ENCODE measurements at places on chromosomes 7 and 10.

- DNase-seq, result no peak
These were observed 46.6 kb downstream of the PWWP2B start for GRCh38 chr10:132443605-132443982.

DNA sequence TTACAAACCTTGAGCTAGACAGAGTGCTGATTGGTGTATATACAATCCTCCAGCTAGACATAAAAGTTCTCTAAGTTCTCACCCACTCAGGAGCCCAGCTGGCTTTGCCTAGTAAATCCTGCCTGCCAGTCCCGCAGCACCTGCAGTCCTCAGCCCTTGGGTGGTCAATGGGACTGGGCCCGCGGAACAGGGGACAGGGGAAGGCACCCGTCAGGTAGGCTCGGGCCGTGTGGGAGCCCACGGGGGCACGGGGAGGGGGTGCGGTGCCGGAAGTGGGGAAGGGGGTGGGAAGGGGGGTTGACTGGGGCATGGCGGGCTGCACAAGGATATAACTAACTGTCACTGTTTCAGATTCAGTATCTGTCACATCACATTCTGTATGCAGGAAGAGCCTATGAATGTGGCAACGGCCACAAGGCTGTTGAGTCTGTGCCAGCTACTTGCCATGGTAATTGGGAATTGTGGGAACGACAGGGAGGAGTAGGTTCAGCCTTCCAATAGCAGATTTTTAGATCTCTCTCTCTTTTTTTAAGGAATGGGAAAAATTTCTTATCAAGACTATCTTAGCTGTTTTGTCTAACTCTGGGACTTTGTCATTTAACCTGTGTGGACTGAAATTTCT lies 205.1 kb upstream of the PLPP4 start:
- DNase-seq, result no peak

GRCh38 chr7:2530071-2530987 lies 10.8 kb downstream of the LFNG start:
- no peak for DNase-seq

- no peak for DNase-seq
These were observed 21.8 kb downstream of the ASZ1 start for GRCh38 chr7:117405519-117405918.

- no peak for DNase-seq
These were observed 31.1 kb downstream of the SLC26A4 start for GRCh38 chr7:107691716-107692115.

DNA sequence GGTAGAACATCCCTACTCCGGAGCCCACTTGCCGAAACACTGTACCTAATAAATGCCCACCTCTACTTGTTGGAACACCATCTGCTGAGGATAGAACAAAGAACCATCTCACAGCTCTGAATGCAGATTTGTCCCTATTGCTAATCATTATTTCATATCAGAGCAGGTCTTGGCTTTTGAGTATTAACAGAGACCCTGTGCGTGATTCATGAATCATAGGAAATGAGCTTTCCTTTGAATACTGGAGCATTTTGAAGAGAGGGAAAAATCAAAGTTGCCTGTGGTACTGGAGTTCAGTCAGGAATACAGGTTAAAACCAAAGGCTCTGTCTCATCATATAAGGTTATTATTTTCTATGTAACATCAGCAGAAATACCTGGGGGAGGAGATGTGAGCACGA lies 1132.3 kb downstream of the XPNPEP1 start:
- DNase-seq, result no peak

- DNase-seq, result no peak
These were observed 656.8 kb upstream of the ANKRD30A start for GRCh38 chr10:36468620-36469019.

- DNase-seq, result no peak
These were observed 108.3 kb upstream of the SH2B2 start for GRCh38 chr7:102178410-102178809.

- DNase-seq, result no peak
These were observed 23.9 kb upstream of the ZNF107 start for GRCh38 chr7:64642046-64642445.

- DNase-seq, result no peak
These were observed 47.5 kb downstream of the BRAF start for GRCh38 chr7:140877249-140877524.

- no peak for DNase-seq
These were observed 198.0 kb downstream of the CAMK1D start for GRCh38 chr10:12547301-12547771.

- DNase-seq, result no peak
These were observed 536.6 kb upstream of the GALNT17 start for GRCh38 chr7:70595370-70595754.

GRCh38 chr10:99673492-99673891 lies 14.2 kb downstream of the ENTPD7 start:
- no peak for DNase-seq

GRCh38 chr10:97849687-97850402 lies at the start of gene GOLGA7B:
Gene GOLGA7B, plus strand, starts transcription at chr10:97849843. Its CDS starts 461 bp downstream, at chr10:97850304.
- DNase-seq, result no peak

GRCh38 chr10:28873540-28873939 lies 196.2 kb downstream of the BAMBI start:
- DNase-seq, result no peak

GRCh38 chr10:47060356-47060755 lies 149.1 kb downstream of the PTPN20 start:
- DNase-seq, result no peak

GRCh38 chr10:13247246-13247645 lies 13.1 kb upstream of the UCMA start:
- DNase-seq, result no peak

DNA sequence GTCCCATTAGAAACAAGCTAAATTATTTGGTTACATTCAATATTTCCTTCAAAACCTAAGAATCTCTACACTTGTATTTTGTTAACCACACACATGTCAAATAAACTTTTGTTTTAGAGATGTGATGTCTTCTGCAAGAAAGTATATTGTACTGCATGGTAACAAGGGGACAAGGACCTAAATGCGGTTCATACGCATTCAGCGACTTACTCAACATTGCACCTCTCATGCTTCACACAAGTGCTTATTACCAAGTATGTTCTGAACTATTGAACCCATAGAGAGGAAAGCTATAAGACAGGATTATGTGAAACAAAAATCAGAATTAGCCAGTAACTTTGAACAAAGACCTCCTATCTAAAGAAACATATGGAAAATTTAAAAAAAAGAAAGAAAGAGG lies 68.3 kb downstream of the CREB5 start:
- DNase-seq, result no peak

DNA sequence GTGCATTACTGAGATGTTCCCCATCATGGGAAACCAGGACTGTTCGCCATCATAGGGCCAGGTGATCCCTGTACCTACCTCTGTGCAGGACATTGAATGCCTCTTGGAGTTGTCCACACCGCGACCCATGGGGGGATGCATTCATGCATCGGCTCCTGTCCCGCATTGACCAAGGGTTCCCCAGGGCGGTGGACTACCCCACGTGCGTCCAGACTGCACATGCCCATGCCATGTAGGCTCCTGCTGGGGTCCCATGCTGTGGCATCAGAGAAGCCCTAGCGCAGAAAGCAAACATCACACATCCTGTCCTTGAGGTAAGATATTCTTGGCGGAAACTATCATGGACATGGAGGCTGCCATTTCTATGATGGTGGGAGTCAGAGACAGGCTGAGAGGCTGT lies 121.6 kb upstream of the UNC5B start:
- no peak for DNase-seq

GRCh38 chr10:63798599-63799498 lies 277.6 kb downstream of the REEP3 start:
- no peak for DNase-seq

DNA sequence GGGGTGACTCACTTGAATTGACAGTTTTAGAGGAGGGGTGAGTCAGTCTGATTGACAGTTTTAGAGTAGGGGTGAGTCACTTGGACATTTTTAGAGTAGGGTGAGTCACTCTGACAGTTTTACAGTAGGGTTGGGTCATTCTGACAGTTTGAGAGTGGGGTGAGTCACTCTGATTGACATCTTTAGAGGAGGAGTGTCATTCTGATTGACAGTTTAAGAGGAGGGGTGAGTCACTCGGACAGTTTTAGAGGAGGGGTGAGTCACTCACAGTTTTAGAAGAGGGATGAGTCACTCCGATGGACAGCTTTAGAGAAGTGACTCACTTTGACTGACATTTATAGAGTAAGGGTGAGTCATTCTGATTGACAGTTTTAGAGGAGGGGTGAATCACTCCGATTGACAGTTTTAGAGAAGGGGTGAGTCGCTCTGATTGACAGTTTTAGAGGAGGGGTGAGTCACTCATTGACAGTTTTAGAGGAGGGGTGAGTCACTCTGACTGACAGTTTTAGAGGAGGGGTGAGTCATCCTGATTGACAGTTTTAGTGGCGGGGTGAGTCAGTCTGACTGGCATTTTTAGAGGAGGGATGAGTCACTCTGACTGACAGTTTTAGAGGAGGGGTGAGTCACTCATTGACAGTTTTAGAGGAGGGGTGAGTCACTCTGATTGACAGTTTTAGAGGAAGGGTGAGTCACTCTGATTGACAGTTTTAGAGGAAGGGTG lies 595.9 kb downstream of the DNAJB6 start:
- DNase-seq, result no peak

DNA sequence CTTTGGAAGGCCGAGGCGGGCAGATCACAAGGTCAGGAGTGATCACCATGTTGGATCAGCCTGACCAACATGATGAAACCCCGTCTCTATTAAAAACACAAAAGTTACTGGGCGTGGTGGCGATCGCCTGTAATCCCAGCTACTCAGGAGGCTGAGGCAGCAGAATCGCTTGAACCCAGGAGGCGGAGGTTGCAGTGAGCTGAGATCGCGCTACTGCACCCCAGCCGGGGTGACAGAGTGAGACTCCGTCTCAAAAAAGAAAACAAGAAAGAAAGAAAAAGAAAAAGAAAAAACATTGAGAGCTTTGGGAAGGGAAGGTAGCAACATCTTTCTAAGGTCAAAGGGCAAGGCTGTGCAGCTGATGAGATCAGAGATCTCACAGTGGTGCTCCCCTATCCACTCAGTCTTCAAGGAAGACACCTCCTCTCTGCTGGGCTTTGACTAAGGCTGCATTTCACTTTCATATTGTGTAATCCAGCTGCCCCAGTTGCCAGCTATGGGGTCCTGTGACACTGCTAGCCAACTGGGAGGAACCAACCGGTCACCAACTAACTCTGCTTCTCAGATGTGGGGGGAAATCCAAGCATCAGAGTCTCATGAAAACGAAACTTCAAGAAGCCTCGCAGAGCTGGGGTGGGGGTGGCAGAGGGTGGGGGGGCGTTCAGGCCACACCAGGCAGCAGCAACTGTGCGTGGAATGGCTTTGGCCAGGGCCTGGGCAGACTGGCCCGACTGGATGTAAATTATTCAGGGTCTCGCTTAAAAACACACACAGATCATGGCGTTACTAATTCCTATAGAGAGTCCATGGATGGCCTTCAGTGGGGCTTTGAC lies 1.5 kb downstream of the IL15RA start:
- DNase-seq, result no peak

- DNase-seq, result no peak
These were observed 136.6 kb downstream of the AHR start for GRCh38 chr7:17434841-17435692.

DNA sequence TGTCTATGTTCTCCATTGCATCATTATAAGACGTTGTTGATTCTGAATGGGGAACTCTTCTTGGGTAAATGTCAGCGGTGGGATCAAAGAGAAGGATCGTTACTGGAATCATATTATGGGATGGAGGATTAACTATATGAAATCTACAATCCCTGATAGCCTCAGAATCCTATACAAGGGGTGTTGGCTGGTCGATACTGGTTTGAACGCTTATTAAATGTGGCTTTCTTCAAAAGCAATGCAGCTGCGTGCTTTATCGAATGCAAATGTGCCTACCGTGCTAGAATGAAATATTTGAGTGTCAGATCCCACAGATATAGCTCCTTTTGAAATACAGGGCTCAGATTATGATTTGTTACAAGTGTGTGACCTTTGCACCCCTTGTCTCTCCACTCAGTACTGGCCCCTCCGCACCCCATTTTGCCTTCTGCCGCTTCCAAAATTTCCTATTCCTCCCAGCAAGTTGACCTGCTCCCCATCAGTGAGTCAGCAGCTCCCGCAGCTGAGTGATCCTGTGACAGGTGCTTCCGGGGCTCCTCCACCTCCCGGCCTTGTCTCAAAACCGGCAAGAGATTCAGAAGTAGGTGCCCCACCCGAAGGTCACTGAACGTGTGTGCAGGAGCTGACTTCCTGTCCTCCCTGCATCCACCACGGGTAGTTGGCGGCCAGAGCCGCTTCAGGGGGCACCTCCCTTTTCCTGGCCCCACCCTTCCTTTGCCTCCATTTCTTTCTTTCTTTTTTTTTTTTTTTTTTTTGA lies 76.6 kb downstream of the PTPRE start:
- no peak for DNase-seq

- DNase-seq, result no peak
These were observed 56.4 kb upstream of the CAV2 start for GRCh38 chr7:116443101-116443523.

GRCh38 chr10:118370499-118370898 lies 28.4 kb upstream of the FAM204A start:
- DNase-seq, result no peak

DNA sequence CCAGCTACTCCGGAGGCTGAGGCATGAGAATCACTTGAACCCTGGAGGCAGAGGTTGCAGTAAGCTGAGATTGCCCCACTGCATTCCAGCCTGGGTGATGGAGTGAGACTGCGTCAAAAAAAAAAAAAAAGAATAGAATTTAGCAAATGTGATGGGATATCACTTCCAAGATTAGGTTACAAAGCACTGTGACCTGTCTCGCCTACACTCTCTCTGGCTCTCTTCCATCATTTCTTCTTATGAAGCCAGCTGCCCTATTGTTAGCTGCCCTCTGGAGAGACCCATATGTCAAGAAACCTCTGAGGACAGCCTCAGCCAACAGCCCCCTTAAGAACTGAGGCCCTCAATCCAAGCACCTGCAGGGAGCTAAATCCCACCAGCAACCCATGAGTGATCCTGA lies 28.2 kb downstream of the ARHGAP21 start:
- DNase-seq, result no peak

DNA sequence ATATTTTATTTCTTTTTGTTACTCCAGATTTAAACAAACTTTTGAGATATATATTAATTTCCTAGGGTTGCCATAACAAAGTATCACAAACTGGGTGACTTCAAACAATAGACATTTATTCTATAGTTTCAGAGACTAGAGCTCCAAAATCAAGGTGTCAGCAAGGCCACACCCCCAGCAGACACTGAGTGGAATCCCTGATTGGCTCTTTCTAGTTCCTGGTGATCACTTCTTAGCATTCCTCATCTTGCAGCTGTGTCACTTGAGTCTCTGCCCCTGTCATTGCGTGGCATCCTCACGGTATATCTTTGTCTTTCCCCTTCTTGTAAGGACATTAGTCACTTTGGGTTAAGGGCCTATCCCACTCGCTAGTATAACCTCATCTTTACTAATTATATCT lies 7.6 kb upstream of the SLC26A3 start:
- DNase-seq, result no peak
